Thoracic aorta (tissue), 2 donors: ENCODE measurements at places on chromosomes 16 and 17.

- H3K4me1 ChIP-seq: peaks cover 67% of the 10 kb centered on the region
- DNase-seq: no peak
- peak overlapping the region; percentile 99 for H3K27ac ChIP-seq
- peaks cover 7% of the 10 kb centered on the region for H3K36me3 ChIP-seq
- peak overlapping the region; percentile 78 for H3K4me3 ChIP-seq
These were observed 2.5 kb downstream of the TRIM47 start for GRCh38 chr17:75875940-75876189.

- H3K36me3 ChIP-seq: peaks cover 59% of the 10 kb centered on the region
- H3K27me3 ChIP-seq: no peaks in the 10 kb centered on the region
- no peak overlapping the region for H3K4me3 ChIP-seq
These were observed 13.5 kb downstream of the COL1A1 start for GRCh38 chr17:50187751-50188530.

GRCh38 chr17:45334231-45334630 is 17.4 kb upstream of the MAP3K14 start:
- no peaks in the 10 kb centered on the region for H3K27me3 ChIP-seq
- no peak overlapping the region for H3K4me3 ChIP-seq
- no peak for DNase-seq
- no peaks in the 10 kb centered on the region for H3K36me3 ChIP-seq

DNA sequence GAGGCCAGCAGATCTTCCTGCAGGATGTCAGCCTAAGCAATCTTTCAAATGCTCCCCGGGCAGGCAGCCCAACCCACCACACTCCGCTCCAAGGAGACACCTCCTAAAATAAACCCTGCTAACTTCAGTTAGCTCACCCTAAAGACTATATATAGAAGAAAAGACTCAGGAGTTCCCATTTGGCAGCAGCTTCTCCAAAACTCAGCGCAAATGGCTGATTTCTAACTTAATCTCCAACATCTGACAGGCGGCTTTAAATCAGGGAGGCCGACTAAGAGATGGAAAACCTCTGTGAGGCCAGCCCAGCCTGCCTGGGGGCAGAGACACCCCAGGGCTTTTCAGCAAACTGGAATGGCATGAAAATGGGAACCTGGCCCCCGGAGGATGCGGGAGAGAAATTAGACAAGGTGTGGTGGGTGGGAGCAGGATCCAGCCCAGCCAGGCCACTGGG is 91.6 kb downstream of the XYLT1 start:
- H3K4me3 ChIP-seq: peak overlapping the region; percentile 28
- DNase-seq: no peak
- no peaks in the 10 kb centered on the region for H3K36me3 ChIP-seq
- H3K27me3 ChIP-seq: no peaks in the 10 kb centered on the region

GRCh38 chr16:4517812-4518680 is 20.5 kb downstream of the CDIP1 start:
- no peak overlapping the region for H3K27ac ChIP-seq
- peaks cover 40% of the 10 kb centered on the region for H3K4me1 ChIP-seq

DNA sequence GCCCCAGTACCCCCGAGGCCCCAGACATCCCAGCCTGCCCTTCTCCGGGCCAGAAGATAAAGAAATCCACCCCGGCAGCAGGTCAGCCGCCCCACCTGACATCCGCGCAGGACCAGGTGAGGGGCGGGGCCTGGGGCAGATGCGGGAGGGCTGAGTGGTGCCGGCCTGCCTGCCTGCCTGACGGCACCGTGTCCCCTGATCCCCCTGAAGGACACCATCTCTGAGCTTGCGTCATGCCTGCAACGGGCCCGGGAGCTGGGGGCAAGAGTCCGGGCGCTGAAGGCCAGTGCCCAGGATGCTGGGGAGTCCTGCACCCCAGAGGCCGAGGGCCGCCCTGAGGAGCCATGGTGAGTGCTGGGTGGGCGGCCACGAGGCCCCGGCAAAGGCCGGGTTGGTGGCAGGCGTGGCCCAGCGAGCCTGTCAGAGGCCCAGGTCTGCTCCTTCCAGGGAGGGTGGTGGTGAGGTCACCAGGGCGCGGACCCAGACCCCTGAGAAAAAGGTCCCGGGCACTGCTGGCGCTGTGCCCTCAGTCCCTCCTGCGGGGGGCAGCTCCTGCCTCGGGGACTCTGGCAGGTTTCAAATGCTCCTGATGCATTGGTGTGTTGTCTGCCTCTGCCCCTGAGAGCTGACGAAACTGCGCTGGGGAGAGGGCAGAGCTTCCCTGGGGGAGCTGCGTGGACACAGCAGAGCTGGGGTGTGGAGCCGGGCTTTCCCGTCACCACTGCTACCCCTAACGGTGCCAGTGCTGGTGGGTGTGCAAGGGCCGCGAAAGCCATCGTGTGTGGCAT is 1.2 kb downstream of the CDT1 start:
- no peaks in the 10 kb centered on the region for H3K27me3 ChIP-seq
- peaks cover 9% of the 10 kb centered on the region for H3K36me3 ChIP-seq
- DNase-seq: no peak
- H3K27ac ChIP-seq: no peak overlapping the region
- H3K4me1 ChIP-seq: peaks cover 27% of the 10 kb centered on the region
- H3K4me3 ChIP-seq: no peak overlapping the region
